Daoy (cell line): ENCODE measurements at places on chromosomes 2 and 18. TPM values are rescaled to one million over a fixed set of nuclear protein-coding genes. Genes with fewer than 3 reads are reported as not detected.

DNA sequence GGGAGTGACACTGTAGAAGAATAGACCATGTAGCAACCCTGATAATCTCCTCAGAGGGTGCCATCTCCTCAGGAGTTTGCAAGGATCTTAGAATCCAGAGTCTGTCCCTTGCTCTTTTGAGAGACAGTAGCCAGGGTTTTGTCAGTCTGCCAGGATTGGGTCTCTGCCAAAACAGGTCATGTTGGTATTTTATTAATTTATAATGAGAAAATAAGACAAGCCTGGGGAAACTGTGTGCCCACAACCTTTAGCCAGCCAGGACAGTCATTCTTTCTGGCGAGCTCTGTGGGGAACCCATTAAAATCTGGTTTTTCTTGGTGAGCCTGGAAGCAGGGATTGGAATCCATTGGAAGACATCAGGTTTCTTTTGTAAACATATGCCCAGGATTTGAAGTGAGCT is 78.6 kb downstream of the PTPRM start:
- no peak for DNase-seq

DNA sequence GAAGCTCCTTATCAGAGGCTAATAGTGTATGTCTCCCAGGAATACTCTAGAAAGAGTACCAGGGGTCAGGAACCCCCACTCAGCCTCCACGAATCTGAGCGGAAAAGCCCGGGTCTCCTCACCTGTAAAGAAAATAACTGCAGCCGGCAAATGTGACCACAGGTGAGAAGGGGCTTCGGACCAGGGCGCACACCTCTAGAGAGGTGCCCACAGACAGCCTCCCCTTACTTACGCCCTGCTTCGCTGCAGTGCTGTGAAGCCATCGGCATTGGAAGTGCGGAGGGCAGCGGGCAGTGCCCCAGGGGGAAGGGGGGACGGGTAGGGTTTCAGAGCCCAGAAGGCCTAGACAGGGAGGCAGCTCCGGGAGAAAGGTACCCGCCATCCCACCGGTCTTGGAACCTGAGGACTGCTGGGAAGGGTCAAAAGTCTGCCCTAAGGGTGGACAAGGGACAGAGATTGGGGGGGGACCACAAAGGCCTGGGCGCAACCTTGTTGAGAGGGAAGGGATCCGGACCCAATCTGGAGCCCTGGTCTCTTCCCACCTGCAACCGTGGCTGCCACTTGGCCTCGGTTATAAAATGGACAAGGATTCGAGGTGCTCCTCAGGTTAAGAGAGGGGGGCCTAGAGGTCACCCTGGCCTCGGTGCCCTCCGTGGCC is 642 bp upstream of the STEAP3 start:
- DNase-seq = no peak

Gene PDCD1
- not detected in 2 replicates for total RNA-seq

Gene AKAIN1
- not detected in 2 replicates for total RNA-seq

DNA sequence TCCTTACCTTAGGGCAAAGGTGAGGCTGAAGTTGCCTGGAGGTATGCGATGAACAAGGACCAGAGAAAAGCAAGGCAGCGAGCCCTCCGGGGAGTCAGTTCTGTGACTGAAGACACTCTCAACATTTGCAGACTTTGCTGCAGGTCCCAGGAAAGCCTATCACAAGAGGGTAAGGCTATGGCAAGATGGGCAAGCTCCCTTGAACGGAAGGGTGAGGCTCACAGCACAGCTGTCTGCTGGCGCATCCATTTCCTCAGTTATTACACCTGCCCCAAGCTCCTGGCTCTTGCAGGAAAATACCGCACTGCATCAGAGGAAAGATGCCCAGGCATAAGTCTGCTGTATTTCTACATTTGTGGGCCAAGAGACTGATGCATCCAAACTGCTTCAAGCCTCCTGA is 141.4 kb downstream of the BCL11A start:
- no peak for DNase-seq

DNA sequence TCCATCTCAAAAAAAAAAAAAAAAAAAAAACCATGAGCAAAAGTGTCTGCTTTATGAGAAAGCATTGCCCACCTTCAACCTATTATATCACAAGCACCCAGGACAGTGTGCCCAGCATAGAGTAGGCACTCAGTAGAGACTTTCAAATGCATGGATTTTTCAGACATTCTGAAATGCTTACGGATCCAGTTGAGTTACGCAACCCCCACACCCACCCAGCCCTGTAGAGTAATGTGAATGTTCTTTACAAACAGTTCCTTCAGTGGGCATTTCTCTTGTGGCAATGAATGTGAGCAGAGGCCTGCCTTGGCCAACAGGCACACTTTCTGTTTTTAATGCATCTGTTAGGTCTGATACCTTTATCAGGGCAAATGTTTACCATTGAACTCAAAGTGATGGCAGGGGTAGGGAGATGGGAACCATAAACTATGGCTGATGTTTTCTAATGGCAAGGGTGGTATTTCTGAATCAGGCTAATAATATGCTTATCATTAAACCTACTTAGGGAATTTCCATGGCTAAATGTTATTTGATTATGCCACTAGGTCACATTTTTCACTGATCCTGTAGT is 65.0 kb upstream of the RPL31 start:
- no peak for DNase-seq

DNA sequence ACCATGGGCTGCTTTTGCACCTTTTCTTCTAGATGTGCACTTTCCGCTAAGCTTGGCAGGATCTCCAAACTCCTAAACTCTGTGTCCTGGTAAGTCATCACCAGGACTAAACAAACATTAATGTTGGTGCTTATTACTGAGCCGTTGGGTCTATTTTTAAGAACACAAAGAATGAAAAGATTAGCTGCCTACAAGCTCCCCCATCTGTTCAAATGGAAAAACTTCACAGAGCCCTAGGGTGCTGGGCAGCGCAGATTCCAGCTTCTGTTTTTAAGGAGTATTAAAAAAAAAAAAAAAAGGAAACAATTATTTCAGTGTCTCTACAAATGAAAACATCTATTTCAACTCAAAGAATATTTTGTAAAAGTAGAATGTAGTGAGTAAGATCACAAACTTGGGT is 97.8 kb upstream of the AQP4 start:
- no peak for DNase-seq

GRCh38 chr18:56431551-56431950 is 206.8 kb downstream of the TXNL1 start:
- DNase-seq = no peak

GRCh38 chr2:66460031-66460430 is 25.1 kb downstream of the MEIS1 start:
- DNase-seq = no peak

DNA sequence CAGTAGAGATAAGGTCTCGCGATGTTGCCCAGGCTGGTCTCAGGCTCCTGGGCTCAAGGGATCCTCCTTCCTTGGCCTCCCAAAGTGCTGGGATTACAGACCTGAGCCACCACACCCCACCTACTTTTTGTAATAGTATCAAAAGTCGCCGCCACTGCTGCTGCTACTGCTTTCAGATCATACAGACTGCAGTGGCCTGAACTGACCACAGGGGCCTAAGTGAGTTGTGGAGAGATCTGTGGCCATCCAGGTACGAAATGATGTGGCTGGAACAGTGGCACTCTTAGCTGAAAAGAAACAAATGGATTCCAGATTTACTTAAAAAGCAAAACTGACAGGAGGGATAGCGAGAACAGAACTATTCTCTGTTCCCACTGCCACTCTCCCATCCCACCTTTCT is 32.9 kb upstream of the POMC start:
- no peak for DNase-seq

Gene ASTL
- not detected in 2 replicates for total RNA-seq

DNA sequence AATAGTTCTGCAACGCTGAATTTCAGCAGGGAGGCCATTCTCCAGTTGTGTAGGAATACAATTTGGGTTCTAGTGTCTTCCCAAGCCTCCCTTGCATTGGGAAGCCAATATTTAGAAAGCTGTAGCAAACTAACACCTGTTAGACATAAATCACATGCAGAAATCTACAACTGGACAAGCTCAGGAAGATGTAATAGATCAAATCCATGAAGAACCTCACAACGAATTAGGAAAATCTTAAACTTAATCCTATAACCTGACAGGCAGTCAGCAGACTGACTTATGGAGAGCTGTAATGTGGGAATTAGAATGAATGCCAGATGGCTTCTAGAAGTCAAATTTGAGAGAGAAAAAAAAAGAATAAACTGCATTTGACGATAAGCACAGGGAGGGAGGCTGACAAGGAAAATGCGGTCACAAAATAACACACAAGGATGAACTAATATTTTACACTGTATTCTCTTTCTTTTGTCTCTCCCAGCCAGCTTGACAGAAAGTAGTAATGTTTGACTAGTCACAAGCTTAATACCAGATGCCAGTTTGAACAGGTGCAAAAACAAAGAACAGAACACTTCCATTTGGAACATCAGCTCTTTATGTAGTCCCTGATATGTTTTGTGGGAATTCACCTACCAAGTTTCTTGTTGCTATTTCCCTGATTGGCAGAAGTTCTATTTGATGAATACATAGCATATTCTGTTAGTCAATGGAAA is 50.8 kb upstream of the FANCL start:
- DNase-seq = no peak

Gene GREB1L
- total RNA-seq = 1.7 and 5.7 TPM in 2 replicates

- DNase-seq = no peak
Measured at GRCh38 chr2:232265329-232265728, 113.2 kb upstream of the ALPP start.

GRCh38 chr2:31329081-31329625 is 85.4 kb downstream of the XDH start:
- no peak for DNase-seq

Gene ADGRF3
- total RNA-seq = 0.06 TPM in 1 of 2 replicates, not detected in the other

DNA sequence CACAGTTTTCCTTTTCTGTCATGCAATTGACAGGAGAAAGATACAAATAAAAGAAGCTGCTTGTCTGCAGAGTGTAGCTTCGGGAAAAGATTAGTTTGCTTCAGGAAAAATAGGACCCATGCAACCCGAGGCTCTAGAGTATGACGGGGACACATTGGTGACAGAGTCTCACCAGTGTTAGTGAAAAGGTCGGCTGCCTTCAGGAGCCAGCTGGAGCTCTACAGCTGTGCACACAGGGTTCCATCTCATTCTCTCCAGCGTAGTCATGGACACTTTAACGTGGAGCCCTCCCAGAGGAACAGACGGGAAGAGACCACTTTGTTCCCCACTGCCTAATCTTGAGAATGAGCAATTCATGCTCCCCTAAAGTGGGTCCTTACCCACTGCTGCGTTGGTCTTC is 42.9 kb downstream of the FECH start:
- DNase-seq = no peak

Gene DNAJB2
- 19.9 and 20.2 TPM in 2 replicates for total RNA-seq

DNA sequence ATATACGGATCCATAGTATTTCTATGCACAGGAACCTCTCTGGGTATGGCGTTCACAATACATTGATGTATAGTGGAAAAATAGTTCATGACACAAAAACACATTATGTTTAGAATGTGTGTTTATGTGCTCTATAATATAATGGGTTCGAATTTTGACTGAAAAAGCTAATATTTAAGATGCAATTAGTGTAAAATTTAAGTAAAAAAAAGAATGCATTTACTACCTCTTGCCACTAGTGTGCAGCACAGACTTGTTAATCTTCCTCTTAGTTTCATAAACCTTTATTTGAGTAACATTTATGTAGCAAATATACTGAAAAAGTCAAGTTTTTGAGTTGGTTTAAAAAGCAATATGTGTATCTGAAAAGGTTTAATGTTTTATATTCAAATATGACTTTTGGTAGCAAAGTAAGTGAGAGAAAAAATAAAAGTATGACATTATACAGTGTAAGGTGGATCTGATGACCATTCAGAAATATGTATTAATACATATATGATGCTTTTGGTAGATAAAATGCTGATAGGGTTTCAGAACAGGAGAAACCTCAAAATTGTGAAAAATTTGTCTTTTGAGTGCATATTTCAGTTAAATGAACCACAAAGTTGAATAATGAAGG is 49.4 kb downstream of the CCDC102B start:
- DNase-seq = no peak

GRCh38 chr2:230127195-230127594 is 58.5 kb upstream of the SLC16A14 start:
- no peak for DNase-seq

Gene NETO1
- 4.1 and 4.9 TPM in 2 replicates for total RNA-seq

Gene CFAP53
- total RNA-seq = 0.06 and 4.3 TPM in 2 replicates

Gene RTTN
- total RNA-seq = 16.2 and 29.9 TPM in 2 replicates

Gene GRB14
- total RNA-seq = 0.48 and 2.9 TPM in 2 replicates

DNA sequence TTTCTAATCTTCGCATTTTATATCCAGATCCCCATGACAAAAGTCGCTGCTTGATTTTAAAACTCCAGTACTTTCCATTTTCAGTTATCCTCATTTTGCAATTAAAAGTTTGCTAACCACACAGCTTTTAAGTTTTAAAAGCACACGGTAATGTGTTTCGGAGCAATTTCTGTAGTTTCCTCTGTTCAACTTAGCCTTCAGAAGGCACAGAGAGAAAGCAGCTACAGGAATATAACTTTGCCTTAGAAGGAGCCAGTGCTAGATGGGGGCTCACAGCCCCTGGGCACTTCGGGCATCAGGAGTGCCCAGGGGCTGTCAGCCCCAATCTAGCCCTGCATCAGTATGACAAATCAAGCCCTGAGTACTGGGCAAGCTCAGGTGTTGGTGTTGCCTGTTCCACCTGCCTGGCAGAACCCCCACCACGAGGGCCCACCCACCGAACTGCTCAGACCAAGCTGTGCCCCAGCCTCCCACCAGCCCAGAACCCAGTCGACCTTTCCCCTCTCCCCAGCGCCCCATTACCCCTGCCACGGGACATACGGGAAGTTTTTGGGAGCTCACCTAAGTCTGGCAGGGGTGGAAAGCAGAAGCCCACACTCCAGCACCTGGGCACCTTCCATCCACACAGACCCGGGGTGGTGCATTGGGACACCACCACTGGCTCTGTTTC is 47.3 kb downstream of the TRABD2A start:
- no peak for DNase-seq

Gene DSG4
- total RNA-seq = not detected in 2 replicates

Gene RHOB
- 115 and 121 TPM in 2 replicates for total RNA-seq
